ENCODE measurements at places on chromosomes 5 and 9.

GRCh38 chr9:135076143-135076875, 11.2 kb upstream of the OLFM1 start:
- no peak for DNase-seq

DNA sequence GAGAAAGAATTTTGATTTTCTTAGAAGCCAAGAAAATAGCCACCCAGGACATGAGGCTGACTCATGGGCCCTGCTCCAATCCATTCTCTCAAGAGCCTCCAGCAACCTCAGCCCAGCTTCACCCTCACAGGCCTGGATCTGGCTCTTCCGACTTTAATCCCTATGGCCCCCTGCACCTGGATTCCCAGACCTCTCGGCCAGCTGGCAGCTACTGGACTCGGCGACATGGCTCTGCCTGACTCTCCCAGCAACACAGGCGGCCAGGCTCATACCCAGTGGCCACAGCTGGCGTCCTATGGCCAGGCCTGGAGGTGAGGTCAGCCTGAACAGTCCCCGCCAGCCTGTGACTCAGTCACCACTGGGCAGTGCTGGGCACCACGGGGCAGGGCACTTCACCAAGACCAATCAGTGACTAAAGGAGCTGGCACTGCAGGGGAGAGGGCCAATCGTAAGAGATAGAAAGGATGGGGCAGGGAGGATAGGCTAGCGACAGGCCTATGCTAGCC, 6.2 kb upstream of the PDLIM4 start:
- no peak for DNase-seq

GRCh38 chr5:142322747-142323479, 1.9 kb downstream of the SPRY4 start:
- DNase-seq: no peak

GRCh38 chr5:61659221-61659696, 327.2 kb downstream of the ZSWIM6 start:
- no peak for DNase-seq

DNA sequence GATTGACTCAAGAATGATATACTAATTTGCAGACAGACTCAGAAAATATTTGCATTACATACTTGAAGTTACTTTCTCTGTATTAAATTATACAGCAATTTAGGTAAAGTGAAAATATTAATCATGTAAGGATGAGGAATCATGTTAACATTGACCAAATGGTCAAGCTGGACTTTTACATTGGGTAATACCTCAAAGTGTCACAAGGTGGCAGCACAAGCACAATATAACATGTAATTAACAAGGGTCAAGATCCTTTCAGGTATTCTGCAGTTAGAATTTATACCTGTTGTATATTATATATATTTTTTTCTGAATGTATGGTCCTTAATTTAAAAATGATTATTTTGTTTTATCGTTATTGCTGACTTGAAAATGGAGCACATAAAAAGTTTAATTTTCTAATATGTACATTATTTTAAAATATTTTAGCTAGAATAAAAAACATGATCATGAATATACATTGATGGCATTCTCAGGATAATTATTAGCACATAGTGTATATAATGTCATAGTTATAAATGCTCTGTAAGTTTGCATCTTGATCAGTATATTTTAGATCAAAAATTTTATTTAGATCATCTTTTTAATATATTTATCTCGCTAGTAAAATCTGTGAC, 8.6 kb downstream of the HAPLN1 start:
- no peak for DNase-seq

- no peak for DNase-seq
These were observed 7.4 kb downstream of the MEF2C start for GRCh38 chr5:88875341-88876234.

DNA sequence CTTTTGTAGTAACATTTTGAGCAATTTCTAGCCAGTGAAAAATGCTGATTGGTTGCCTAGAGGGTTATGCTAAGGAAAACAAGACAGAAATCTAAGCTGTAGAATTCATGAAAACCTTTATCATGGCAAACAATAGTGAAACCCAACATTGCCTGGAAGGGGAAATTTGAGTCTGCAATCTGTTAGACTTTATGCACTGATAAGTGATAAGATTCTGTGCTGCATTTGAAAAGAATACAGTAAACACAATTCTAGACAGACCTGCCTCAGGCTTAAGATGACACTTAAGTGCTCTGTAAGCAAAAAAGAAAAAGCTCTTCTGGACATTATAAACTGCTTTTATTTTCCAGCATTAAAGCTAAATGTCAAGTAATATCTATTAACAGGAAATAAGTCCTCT, 519.3 kb downstream of the ISL1 start:
- no peak for DNase-seq

- DNase-seq: no peak
These were observed 42.7 kb upstream of the ZNF608 start for GRCh38 chr5:124789104-124789605.

DNA sequence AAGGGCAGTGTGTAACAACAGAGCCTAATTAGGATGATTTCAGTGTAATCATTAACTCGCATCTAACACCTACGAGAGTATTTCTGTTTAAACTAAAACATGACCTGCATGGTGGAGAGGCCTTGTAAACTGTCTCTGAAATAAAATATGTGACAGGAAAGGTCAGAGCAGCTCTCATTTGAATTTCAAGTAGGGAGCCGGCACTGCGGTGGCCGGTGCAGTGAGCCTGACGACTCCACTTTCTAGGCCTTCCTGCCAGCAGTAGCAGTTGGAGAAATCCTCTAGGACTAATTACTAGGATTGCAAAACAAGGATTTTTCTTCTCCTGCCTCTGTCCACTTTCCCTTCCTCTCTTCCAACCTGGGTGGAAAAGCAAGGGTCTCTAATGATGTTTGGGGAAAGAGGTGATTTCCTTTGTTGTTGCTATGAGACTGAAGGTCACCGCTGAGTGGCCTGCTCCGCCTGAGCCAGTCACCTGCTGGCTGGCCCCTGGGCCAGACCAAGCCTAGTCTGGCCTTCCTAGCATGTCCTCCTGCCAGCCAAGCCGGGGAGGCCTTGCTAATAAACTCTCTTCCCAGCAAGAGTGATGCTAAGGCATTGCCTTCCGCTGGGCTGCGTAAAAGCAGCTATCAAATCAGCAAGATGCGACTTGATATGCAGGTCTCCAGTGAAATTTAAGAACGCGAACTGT, 245.7 kb downstream of the PSAT1 start:
- DNase-seq: no peak

GRCh38 chr5:154356020-154356655, 89.7 kb upstream of the SAP30L start:
- DNase-seq: no peak

DNA sequence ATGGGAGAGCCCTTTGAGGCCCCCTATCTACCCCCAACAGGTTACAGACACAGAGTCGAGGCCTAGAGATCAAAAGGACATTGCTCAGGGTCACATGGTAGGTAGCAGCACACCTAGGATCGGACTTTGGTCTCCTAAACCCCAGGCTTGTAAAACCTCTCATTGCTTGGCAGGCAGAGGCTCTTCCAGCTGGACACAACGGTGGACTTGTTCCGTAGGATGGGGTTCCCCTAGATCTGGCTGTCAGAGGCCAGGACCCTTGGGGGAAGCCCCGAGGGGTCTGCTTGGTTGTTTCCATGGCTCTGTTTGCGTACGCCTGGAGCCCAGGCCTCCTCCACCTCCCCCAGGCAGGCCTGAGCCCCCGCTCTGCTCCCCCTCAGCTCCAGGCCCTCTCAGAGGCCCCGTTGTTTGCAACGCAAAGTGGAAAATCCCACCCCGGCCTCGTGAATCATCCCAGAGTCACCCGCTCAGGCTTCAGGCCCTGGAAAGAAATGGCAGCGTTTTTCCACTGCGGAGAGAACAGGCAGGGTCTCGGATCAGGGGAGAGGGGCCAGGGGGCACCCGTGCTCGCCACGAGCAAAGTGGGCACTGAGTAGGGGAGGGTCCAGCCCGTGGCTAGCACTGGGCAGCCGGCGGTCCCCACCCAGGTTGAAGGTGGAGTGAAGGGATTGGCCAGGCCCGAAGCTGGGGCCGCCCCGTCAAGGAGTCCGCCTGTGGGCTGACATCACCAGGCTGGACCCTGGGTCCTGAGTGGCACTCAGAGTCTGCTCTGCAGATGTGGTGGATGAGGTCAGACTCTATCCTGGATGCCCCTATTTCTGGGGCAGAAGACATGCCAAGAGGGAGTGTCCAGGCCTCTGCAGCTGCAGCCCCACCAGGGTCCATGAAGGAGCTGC, 19.8 kb downstream of the COL27A1 start:
- DNase-seq: no peak

GRCh38 chr5:38751103-38751502, 94.7 kb upstream of the OSMR start:
- DNase-seq: no peak
